ENCODE measurements at places on chromosomes 4 and X.

DNA sequence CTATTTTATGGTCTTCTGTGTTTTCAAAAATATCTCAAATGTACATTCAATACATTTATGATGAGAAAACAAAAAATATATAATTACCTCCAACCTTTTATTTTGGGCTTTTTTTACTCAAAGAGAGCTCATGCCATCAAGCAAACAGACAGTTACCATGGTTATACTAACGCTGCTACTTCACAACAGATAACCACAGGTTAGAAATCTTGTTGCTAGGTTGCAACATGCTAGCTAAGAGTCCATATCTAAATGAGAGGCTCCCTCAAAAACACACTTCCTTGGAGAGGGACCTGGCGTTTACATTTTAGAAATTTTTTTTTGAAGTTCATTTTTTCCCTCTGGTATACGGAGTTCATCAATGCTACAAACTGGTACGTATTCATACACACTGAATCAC, 44.3 kb downstream of the TBC1D9 start:
- no peak for DNase-seq

DNA sequence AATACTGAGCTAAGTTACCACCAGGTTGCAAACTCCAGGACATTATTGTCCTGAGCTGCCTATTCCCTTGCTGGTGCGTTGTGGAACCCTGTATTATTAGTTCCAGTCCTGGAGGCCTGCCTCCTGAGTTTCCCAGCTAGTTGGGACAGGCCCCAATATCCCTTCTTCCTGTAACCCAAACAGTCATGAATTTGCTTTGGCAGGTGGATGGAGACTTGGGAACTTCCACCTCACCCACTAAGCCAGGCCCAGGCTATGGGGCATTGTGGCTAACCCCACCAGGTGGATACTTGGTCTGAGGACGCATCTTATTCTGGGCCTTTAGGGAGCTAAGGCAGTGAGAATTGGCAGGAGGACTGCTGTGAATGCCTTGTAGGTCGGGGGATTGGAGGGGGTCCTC, 5.0 kb downstream of the RBM3 start:
- DNase-seq = no peak

DNA sequence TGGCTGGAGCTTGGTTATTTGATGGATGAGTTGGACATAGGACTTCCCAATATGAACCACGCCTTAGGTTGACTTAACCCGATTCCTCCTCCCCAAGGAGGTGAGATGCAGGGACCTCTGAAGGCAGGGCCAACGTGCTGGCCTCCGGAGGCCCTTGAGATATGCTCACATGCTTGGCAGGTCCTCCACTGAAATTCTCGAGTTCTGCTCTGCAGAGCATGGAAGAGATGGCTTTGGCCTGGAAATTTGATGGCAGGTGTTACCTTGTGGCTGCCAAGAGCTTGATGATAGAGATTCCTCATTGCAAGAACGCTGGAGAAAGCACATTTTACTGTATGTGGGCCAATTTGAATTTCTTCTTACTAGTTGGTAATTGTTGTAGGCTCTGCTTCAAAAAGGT, 117.4 kb upstream of the LIMCH1 start:
- no peak for DNase-seq

DNA sequence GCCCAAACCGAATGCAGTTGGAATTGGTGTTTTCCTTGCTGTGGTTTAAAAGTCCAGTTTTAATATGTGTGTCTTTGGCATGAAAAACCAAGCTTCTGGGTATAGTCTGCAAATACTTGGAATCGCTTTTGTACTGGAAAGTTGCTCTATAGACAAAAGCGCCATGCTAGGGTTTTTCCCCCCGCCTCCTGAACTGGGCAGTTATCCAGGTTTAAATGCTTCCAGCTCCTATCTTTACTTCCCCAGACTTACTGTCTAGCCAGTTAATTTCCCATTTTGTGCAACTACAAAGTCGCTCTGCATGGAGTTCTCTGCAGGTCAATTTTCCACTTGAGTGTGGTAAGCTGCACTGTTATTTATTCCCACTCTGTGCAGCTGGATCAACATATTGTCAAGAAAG, 2.7 kb downstream of the RASL11B start:
- DNase-seq = no peak

DNA sequence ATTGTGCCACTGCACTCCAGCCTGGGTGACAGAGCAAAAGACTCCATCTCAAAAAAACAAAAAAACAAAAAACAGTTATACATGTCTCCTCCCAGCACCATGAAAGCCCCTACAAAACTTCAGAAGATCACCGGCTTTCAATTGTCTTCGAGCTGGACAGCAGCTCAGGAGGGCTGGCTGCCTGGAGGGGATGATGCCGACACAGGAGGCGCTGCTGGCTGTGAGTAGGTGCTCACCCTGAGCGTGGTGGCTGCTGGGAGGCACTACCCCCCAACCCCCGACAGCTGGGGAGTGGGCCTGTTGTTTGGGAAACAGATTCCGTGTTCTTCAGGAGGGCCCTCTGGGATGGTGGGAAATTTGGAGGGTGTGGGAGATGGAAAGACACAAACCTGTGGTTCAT, 6.9 kb upstream of the ELF4 start:
- no peak for DNase-seq

GRCh38 chr4:134297765-134298164, 96.2 kb upstream of the PABPC4L start:
- no peak for DNase-seq

GRCh38 chr4:84699001-84699671, 116.2 kb downstream of the CDS1 start:
- DNase-seq = no peak

GRCh38 chrX:334971-335757, 16.6 kb upstream of the GTPBP6 start:
- DNase-seq = no peak

GRCh38 chrX:105150557-105150956, 69.9 kb downstream of the TEX13A start:
- no peak for DNase-seq

GRCh38 chr4:121096629-121097028, 24.3 kb upstream of the NDNF start:
- no peak for DNase-seq

DNA sequence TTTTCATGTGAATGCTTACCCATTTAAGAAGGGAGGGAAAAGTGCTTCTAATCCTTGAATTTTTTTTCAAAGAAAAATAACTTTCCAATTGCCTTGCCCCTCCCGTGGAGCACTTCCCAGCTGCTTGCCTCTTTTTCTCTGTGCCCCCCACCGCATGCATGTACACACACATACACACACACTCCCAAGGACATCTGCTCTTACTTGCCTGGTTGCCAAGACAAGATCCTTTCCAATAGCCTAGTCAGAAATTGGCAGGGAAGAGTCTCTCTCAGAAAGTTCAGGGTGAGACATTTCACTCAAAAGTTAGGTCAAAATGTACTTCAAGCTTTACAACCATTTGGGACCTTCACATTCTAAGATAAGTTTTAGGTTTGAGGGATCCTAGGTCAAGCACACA, 10.9 kb downstream of the HHIP start:
- DNase-seq = no peak

DNA sequence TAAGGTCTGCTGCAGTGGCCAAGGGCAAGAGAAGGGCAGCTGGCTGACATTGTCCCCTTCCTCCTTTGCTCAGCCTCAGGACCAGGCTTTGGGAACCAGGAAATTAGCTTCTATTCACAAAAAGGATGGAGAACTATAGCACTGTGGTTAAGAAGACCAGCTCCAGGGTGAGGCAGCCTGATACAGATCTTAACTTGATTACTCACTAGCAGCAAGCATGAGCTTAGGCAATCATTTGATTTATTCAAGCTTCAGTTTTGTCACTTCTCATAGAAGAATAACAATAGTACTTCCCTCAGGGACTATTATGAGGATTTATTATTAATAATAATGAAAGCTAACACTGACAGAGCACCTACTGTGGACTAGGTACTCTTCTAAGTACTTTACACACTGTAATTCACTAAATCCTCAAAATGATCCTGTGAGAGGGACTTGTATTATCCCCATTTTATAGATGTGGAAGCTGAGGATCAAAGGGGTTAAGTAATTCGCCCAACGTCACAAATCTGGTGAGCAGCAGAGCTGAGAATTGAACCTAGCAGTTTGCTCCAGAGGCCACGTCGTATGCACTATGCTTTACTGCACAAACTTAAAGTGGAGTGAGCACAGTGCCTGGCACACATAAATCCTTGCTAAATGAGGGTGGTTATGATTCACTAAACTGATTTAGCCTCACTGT, 130.4 kb upstream of the PAK3 start:
- DNase-seq = no peak

- DNase-seq = no peak
These were observed 465.5 kb upstream of the HS3ST1 start for GRCh38 chr4:11894221-11894620.

DNA sequence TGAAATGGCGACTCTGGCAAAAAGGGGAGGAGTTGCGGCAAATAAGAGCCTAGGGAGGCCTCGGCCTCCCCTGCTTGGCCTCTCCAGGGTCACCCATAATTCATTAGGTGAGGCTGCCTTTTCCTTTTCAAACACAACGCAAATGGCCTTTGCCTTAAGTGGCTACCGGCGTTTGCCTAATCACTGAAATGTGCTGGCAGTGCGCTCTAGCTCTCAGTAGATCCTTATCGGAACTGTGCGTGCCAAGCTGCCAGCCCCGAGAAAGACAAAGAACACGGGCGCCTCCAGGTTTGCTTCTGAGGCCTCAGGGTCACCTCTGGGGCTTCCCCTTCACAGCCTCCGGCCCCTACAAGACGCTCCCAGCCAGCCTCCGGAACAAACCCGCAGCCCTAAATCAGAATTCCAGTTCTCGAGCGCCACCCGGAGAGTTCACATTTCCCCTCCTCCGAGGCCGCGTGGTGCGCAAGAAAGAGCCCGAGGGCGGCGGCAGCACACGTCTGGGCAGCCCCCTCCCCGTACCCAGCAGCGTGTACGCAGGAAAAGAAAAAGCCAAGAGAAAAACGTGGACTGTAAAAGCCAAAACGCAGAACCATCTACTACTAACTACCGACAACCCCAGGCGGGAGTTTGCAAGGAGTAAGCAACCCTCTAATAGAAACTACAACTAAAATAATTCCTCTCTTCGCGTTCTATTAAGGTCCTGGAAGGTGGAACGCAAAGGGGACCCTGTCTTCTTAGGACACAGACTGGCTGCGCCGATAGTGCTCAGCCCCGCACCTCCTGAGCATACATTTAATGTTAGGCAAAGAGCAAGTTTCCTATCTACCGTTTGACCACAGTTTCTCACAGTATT, 76.5 kb upstream of the BCOR start:
- DNase-seq = no peak

DNA sequence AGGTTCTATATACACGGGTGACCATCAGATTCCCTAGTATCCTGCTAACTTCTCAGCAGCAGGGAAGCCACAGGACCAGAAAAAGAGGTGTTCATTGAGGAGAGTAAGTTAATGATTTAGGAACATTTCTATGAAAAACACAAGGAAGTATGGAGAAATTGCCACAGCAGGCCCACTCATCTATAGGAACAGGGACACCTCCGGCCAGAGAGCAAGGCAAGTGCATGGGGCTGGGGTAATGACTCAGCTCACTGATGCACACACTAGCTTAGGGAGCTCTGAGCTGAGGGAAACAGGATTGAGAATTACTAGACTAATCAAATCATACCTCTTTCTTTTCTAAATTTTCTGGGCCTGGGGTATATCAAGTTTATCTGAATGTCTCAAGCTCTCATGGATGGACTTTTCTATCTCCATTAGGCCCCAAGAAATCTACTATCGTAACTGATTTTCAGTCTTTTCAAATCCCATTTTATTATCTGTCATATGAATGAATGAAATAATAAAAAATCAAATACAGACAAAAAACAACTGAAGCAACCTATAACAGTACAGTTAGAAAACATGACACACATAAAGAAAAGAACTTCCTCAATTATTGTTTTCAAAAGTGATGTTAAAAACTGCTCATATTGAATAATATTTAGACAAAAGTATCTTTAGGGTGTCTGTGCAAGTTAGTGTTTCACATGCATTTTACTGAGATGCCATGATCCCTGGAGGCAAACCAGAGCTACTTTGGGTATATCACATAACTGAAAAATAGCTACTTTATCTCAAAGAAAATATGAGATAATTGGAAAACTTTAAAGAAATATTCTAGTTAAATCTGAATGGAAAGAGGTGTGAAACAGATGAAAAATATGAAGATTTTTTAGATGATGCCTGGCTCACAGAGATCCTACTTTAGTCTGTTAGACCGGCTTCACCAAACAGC, 89.8 kb downstream of the FBXO8 start:
- DNase-seq = no peak

DNA sequence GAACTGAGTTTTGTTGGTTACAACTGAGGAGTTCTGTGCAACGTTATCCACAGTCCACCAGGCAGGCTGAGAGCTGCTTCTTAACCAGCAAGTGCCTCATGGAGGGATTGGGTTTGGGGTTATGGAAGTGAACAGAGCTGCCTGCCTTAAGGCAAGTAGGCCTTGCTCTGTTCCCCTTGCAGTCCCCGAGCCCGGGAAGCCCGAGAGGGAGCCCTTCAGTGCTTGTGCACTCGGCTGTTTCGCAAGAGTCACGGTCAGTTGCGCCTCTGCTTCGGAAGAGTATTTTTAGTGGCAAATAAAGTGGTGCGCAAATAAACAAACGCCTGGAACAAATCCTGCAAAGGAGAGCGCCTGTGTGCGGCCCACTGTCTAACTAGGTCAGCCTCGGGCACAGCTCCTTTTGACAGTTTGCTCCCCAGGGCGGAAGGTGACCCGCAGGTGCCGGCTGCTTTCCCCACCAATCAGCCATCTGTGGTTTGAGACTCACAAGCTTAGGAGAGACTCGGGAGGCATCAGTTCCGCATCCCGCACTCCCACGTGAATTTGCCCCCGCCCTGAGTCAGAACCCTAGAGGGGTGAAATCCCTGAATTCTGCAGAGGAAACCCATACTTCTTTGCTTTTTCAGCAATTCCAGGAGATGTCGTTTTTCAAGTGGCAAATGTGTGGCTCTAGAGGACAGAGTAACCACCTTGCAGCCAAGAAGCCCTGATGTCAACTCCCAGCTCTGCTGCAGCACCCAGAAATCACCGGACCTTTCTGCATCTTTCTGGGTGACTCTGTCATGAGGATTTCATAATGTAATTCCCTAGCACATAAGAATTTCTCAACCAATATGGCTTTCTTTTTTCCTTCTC, 56.8 kb downstream of the LGI2 start:
- DNase-seq = no peak

- no peak for DNase-seq
These were observed 909 bp downstream of the RTL5 start for GRCh38 chrX:72130762-72131250.

GRCh38 chrX:15128861-15129260, 141.0 kb downstream of the ASB9 start:
- DNase-seq = no peak

DNA sequence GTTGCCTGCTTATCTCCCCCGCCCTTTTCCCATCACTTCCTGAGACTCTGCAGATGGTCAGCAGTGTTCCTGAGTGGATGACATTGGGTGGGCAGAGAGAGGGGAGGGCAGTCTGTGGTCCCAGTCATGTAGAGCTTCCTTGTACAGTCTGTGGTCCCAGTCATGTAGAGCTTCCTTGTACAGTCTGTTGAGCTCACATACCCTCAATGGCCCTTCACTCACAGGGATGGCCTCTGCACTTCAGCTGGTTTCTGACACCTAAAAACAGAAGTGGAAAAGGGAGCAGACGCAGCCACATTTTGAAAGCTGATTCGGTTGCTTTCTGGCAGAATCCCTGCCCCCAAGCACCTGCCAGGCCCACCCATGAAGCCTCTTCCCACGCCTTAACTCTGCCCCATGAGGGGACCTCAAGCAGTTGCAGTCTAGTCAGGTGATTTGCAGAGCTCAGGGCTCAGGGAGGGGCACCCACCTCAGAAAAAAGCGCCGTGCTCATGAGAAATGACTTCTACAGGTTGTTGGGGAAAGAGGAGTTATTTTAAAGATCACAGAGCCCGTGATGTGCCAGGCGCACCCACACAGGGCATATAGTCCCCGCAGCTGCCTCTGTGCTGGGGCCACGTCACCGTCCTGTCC, 3.6 kb upstream of the TMEM271 start:
- DNase-seq = no peak
